ENCODE measurements at places on chromosomes 12 and 14.
A peak's percentile ranks its signal among the peaks of the same experiment; 100 is the strongest.

DNA sequence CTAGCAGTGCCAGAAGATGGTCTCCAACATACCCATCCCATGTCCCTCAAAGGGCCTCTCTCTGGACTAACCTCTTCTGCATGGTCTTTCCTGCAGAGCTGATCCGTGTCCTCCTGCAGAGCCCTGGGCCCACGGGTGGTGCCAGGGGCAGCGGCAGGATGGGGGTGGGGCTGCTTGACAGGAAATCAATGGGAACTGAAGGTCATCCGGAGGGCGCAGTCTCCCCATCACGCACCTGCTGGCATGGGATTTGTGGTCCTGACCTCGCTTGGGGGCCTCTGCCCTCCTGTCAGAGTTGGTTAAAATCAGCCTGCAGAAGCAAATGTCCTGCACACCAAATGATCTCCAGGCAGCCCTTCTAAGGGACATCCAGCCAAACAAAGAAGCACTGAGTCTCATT lies 110.2 kb downstream of the DPF3 start:
- no peak for DNase-seq

DNA sequence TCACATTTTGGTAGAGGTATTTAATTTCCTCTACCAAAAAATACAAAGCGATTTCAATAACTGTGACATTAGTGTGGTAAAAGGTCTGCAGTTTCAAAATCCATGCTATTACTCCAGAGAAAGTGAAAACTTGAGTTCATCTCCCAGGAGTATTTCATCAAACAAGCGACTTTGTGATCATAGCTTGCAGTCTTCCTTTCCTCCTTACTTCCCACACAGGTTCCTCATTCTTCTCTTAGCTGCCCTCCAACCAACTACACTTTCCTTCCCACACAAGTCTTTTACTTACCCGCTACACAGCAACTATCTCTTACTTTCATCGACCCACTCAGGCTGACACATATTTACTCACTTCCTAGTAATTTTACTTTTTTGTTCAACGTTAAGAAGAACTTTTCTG lies 413.4 kb upstream of the USP15 start:
- DNase-seq, result no peak

DNA sequence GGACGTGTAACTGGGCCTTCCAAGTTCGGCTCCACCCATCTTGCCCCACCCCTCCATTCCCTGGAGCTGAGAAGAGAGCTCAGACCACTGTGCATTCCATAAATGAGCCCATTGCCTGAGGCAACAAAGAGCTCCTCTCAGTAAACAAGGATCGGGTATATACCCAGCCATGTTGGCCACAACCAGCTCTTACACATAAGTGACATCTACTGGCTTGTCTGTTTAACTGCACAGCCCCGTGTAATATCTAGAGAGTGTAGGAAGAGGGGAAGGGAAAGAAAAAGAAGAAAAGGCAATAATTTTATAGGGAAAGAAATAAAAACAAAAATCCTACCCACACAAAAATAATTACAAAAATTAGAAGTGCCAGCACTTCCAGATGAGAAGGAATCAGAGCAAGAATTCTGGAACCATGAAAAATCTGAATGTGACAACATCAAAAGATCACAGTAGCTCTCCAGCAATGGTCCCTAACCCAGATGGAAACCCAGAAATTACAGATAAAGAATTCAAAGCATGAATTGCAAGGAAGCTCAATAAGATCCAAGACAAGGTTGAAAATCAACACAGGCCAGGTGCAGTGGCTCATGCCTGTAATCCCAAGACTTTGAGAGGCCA lies 308.1 kb downstream of the RPAP3 start:
- DNase-seq, result no peak

- DNase-seq, result no peak
Observed at GRCh38 chr12:4302881-4303280, 18.1 kb upstream of the TIGAR start.

DNA sequence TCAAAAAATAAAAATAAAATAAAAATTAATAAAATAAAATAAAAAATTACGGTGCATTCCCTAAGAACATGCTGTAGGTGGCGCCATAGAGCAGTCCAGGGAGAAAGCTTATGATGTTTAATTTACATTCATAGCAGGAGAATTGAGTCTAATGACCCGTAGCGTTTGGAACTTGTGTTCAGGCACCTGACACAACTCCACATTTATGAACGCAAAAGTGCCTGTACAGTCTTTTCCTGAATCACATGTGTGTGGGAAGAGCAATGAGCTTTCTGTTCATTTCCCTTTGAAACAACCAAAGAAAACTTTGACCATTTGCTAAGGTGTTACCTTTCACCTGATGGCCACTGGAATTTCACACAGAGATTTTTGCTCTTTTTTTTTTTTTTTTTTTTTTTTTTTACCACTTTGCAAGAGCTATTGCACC lies 60.6 kb upstream of the KCNA1 start:
- DNase-seq, result peak; percentile 48

DNA sequence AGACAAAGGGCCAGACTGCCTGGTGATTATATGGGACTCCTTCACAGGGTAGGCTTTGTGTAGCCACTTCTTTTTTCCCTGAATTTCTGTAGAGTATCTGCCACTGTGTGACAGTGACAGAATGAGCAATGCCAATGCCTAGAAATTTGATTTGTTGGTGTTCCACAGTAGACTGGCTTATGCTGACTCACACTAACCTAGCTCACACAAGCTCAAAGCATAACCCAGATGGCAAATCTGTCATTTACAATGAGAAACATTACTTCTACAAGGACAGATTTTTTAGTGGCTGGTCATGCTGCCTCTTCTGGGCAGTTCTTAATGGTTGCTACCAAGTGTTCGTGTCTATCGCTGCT lies 15.9 kb downstream of the CFAP251 start:
- no peak for DNase-seq

- peak; percentile 10 for DNase-seq
Observed at GRCh38 chr12:115451780-115452736, 768.1 kb upstream of the TBX3 start.

DNA sequence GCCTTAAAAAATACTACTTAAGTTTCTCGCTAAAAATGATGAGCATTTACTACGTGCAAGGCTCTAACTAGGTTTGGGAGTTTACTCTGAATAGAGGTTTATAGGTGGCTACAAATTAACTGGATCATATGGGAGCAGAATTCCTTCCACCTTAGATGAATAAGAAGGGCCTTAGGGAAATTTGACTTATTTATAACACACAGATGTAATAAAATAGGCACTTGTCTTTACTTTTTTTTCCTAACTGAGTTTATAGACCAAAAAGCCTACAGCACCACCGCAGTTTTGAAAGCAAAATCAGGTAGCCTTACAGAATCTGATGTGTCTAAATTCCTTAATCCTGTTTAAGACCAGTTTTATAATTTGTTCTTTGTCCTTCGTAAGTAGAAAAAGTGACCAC lies 10.5 kb downstream of the AEBP2 start:
- DNase-seq, result no peak

- no peak for DNase-seq
Observed at GRCh38 chr12:124734224-124734788, 129.4 kb downstream of the SCARB1 start.

DNA sequence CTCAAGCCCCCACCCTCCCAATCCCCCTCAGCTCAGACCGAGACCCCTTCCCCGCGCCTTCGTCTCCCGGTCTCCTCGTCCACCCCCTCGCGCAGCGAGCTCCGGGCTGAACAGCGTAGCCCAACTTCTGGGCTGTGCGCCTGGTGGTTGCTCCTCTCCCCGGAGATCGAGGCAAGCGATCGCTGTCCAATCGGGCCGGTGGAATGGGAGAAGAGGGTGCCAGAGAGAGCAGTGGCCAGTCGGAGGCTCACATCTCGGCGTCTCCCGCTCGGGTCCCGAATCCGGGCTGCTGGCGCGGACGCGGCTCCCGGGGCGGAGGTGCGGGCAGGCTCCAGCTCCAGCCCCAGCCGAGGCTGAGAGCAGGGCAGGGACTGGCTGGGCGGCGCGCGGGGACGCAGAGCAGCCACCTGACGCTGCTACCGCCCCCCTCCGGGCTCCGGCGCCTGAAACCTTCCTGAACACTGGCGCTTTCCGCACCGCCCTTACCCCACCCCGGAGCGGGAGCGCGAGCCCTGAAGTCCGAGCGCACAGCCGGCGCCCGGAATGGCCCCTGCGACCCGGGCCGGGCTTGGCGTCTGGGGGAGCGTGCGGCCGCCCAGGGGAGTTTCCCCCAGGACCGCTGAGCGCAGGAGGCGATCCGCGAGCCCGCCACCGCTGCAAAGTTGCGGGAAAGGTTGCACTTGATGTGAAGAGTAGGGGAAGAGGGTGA lies 508 bp upstream of the KCNH5 start:
- peak; percentile 50 for DNase-seq

DNA sequence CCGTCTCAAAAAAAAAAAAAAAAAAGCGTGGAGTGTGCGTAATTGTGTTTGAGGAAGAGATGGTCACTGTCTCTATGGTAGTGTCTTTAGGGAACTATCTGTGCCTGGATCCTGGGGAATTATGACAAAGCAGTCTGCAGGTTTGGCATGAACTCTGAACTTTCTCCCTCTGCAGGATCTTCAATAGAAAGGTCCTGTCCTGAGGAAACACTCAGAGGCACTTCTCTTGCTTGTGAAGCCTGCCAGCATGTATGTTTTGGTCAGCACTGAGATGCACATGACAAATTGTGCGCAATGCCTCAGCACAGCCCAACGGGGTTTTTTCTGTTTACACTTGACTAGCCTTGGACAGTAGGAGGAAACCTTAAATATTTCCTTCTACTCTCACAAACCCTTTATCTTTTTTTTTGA lies 46.6 kb downstream of the ATF7 start:
- DNase-seq, result no peak

DNA sequence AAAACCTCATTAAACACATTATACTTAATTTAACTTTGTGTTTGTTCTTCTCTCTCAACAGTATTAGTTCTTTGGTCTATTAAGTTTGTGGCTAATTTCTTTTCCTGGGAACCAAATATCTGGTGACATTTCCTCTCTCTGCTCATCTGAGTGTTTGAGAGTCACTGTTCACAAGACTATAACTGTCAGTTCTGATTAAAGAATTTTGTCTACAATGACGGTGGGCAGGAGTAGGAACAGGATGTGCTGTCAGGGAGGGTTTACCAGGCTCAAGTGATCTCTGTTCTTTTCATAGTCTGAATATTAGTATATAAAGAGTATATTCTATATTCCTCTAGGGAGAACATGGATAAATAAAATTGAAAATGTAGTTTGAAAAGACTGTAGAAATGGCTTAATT lies 92.9 kb downstream of the ALG10B start:
- no peak for DNase-seq

- no peak for DNase-seq
Observed at GRCh38 chr14:99213527-99213971, 58.4 kb downstream of the BCL11B start.

- DNase-seq, result peak; percentile 72
Observed at GRCh38 chr14:77059276-77059915, 30.9 kb upstream of the IRF2BPL start.

GRCh38 chr14:36315159-36315853 lies 5.1 kb downstream of the MBIP start:
- DNase-seq, result no peak

DNA sequence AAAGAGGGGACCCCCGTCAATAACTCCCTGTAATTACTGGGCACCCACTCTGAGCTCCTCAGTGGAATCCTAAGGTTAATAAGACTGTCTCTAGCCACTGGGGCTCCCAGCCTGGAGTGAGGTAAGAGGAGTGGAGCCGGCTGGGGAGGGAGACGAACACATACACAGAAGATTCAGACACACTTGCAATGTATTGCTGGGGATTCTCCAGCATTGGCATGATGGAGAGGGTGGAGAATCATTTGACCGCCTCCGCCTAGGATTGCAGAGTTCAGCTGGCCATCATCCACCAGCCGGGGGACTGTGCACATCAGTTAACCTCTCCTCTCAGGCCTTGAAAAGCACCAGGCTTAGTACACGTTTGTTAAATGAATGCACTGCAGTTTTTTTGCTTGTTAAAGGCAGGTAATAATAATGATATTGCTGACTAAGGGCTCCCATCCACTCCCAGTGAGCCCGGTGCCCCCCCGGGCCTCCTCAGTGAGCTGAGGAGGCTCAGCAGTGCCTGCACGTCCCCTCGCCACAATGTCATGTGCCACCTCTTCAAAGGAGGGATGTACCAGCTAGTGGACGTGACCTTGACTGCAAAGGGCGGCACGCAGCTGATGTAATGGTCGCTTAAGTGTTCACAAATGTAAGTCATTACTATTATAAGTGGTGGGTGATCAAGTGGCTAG lies 20.3 kb upstream of the FAIM2 start:
- DNase-seq, result no peak

GRCh38 chr14:99718031-99718810 lies 34.1 kb downstream of the CYP46A1 start:
- DNase-seq, result no peak

DNA sequence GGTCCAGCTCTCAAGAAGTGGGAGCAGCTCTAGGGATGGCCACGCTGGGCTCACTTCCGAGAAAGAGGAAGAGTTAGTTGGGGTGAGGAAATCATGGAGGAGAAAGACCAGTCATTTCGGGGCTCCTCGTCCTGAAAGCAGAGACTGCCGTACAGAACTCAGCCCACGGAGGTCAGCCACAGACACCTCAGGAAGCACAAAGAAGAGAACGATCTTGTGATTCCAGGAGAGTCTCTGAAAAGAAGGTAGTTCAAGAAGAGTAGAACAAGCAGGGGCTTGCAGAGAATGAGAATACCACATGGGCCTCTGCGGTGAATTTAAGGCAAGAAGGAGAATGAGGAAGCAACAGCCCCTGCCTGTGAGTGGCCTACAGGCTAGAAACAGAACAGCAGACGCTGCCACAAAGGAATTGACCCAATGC lies 311.9 kb downstream of the CACNA1C start:
- DNase-seq, result no peak

DNA sequence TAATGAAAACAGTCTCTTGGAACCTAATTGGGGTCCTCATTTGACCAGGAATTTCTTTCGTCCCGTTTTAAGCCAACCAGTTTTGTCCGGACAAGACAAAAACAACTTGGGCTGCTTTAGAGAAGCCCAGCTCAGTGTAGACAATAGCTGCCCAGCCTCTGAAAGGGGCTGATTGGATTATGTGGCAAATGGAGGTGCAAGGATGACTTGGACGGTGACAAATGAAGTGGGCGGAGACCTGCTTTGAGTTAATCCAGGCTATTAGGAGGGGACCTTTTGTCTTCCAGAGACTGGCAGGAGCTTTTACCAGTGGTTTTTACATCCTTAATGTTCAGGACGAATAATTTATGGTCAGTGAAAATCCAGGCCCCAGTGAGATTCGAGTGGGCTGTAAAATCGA lies 4.8 kb downstream of the MEG3 start:
- no peak for DNase-seq

DNA sequence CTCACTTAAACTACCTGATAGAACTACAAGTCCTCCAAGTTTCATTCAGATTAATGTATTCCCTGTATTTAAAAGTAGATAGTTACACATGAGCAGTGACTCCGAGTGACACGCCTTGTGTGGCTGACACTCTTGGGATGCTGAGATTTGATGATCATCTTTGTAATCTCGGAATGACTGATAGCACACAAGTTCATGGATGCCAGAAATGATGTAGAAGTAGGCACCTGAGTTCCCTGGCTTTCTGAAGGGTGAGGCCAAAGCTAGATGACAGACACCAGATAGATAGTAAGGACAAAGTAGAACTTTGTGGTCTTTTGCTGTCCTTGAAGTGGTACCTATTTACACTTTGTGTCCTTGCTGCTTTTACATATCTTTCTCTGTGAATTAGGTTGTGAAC lies 491.2 kb downstream of the PCNX1 start:
- DNase-seq, result no peak

Measured in hepatic stellate cell (primary cell).